ENCODE measurements at places on chromosomes 7 and 10.

GRCh38 chr10:84607523-84607922 lies 279.1 kb downstream of the CCSER2 start:
- DNase-seq = no peak

DNA sequence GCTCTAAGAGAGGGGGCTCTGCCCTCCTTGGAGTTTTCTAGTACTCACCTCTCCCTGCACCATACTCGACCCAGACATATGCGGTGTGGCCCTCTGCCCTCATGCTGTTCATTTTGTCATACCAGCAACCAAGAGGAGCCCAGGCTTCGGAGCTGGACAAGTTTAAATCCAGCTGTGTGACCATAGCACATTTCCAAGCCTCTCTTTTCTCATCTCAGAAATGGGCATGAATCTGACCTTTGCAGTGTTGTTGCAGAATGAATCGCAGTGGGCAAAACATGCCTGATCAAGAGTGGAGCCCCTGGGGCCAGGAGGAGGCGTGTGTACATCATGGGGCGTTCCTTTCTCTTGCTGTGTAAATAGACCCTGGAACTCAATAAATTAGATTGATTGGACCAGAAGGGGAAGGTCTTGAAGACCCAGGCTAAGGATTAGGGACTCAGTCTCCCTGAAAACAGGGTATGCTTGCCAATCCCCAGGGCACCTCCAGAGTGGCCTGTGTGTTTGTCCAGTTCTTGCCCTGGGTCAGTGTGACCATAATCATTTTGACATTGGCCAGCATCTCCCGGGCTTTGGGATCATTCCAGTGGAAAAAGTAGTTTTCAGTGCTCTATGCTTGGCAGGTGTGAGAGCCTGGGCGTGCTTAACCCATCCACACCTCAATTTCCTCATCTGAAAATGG lies 59.6 kb downstream of the ZMIZ1 start:
- DNase-seq = no peak

DNA sequence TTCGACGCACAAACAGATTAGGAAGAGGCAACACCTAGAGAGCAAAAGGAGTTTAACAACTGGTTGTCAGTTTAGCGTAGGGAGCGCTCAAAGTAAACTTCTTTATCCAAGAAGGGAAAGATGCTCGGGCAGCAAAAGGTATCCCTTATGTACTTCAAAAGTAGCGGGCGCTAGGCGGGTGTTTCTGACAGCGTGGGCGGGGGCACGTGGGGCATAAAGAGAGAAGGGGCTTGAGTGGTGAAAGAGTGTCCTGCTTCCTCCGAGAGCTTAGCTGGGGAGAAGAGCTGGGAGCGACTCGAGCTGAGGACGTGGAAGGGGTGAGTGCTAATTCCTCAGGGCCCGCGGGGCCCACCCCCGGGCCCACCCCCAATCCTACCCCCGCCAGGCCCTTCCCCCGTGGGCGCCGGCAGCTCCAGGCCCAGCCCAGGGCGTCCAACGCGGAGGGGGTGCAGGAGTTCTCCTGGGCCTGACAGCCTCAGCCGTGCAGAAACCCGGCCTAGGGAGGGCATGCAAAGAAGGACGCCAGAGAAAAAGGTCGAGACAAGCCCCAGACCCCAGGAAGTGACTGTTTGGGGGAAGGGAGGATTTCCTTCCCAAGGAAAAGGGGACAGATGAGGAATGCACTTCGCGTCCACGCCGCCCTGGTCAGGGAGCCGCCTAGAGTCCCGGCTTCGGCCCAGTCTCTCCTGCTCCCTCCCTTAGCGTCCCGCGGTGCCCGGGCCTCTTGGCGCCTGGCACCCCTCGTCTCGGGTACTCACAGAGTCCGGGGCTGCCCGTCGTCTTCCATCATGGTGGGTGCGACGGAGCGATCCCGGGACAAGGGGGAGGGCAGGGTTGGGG lies 868 bp downstream of the TIAL1 start:
- DNase-seq = peak; percentile 23

DNA sequence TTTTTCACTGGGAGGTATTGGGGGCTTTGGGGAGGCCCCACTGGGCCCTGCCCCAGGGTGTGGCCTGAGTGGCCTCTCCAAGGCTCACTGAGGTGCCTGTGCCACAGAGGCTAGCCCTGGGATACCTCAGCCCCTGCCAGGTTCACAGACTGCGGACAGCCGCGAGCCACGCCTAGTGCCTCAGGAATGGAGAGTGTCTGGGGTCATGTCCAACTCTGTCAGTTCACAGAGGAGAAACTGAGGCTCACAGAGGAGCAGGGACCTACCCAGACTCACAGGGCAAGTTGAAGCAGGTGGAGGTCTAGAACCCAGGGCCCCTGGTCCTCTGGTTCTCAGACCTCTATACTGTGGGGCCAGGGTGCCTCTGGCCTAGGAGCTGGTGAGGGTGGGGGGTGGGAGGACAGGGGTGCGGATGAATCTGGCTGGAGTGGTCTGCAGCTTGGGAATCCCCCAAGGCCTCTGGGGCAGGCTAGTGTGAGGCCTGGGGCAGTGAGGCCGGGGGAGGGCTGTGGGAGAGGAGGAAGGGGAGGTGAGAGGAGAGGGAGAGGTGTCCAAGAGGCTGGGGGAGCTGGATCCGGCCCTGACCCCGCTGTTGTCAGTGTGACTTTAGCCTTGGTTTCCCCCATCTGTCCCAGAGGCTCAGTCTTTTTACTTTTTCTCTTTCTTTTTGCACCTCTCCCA lies 20.0 kb downstream of the NEURL1 start:
- DNase-seq = no peak

- DNase-seq = no peak
Observed at GRCh38 chr10:18140957-18141845, 977 bp downstream of the CACNB2 start.

DNA sequence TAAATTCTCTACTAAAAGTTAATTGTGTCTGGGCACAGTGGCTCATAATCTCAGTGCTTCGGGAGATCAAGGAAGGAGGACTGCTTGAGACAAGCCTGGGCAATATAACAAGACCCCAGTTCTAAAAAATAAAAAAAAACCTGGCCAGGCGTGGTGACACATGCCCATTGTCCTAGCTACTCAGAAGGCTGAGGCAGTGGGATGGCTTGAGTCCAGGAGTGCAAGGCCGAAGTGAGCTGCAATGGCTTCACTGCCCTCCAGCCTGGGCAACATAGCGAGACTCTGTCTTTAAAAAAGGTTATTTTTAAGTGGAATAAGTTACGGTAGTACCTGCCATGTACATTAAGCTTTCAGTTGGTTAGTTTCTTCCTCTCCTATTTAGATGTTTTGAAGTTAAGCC lies 28.9 kb downstream of the CDK14 start:
- no peak for DNase-seq

- DNase-seq = no peak
Observed at GRCh38 chr10:24661376-24661775, 62.3 kb downstream of the ARHGAP21 start.

- no peak for DNase-seq
Observed at GRCh38 chr7:66847879-66848790, 72.9 kb upstream of the TMEM248 start.

DNA sequence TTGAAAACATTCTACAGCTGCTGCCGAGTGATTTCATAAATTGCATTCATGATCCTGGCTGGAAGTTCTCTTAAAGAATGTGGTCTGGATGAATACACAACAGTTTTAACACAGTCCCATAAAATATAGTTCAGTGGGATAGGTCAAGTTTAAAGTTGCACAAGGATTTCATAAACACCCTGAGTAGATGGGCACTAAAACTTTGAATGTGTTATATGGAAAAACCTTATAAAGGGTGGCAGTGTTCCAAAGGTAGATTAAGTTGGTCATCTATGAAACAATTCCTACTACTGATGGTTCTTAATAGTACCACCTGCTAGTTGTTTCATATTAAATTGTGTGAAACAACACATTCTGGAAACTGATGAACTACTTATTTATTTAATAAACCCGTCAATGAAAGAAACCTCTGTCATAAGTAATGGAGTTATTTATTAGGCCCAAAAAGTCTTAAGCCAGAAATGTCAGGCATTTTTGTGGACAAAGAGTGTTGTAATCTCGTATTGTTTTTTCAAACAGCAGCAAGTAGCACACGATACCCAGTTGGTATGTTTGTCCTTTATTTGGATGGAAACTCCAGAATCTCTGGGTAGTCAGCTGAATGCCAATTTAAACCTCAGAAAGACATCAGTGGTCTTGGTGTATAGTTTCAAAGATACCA lies 14.3 kb upstream of the RPA3 start:
- DNase-seq = no peak

DNA sequence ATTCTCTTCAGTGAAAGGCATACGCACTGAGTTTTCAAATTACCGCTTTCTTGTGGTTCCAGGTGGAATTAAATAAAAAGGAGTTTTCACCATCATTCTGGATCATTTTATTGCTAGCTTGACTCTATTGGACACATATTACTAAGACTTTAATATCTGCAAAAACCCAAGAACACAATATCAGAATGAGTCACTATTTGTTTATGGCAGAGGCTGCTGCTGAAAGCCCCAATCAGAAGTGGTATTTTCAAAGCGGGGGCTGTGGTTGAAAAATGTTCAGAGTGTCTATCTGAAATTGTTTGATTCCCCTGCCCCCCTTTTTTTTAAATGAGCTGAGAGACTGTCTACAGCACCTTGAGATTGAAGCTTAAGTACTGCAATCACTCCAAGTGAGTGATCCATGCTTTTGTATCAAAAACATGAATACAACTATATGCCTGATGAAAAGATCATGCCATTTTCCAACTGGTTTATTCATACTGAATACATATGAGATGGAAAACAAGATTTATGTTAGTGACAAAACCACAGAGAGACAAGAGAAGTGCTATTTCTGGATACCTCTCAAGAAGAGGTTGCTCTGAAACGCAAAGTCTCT lies 376.4 kb downstream of the HTR7 start:
- no peak for DNase-seq

GRCh38 chr10:37222046-37222445 lies 96.6 kb downstream of the ANKRD30A start:
- no peak for DNase-seq

- no peak for DNase-seq
Observed at GRCh38 chr10:31476088-31476487, 157.1 kb downstream of the ZEB1 start.

DNA sequence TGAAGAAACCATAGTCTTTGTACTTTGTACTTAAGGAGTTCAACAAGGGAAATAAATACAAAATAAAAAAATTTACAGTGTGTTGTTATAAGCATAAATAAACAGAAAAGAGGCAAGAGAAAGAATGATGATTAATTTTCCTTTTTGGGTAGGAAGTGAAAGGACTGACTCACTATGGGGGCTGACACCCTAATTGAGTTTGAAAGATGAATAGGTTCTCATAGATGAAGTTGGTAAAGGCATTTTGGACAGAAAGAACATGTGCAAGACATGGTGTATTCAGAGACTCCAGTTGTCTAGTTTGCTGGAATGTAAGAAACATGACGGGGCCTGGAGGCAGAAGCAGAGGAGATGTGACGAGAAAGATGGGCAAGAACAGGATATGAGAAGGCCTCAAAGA lies 83.7 kb downstream of the VPS50 start:
- DNase-seq = no peak

DNA sequence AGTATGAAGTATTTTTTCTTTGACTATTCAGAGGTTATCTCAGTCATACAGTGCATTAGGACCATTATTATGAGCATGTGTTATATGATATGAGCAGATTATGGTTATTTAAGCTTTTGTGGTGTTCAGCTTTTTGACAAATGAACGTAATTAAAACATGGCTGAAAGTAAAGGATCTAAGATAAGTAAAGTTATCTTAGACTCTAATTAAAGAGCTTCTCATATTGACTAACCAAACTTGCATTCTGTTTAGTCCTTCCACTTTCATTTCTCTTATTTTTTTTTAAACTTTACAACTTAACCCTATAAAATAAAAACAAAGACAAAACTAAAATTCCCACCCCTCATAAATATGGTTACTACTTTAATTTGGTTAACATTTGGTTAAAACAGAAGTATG lies 6.9 kb upstream of the GPR85 start:
- DNase-seq = no peak

DNA sequence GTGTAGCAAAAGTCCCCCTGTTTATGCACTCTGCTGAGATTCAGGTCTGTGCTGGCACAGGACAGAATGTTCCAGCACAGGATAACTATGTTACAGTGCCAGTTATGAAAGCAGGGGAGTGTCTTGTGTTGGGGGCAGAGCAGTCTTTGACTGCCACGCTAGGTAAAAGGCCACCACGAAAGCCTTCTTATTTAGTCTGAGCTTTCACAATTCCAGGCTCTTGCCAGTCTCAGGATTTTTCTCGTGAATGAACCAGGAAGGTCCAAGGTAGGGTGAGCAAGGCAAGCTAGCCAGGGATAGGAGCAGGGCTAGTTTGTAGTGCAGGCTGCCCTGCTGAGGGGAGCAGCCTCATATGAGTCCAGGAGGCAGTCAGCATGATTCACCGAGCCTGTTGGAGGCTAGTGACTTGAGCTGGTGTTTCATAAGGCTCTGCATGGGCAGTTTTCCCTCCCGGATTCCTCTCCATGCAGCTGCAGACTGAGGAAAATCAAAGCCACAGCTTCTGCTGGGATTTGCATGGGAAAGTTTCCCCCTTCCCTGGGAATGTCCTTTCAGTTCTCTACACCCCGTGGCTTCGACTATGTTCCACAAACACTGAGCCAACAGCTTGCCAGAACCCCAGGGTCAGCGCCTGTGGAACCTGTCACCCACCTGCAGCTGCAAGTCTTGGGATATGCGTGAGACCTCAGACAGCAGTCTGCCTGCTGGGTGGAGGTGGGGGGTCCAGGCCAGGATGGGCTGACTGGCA lies 112.3 kb downstream of the JCAD start:
- DNase-seq = no peak

DNA sequence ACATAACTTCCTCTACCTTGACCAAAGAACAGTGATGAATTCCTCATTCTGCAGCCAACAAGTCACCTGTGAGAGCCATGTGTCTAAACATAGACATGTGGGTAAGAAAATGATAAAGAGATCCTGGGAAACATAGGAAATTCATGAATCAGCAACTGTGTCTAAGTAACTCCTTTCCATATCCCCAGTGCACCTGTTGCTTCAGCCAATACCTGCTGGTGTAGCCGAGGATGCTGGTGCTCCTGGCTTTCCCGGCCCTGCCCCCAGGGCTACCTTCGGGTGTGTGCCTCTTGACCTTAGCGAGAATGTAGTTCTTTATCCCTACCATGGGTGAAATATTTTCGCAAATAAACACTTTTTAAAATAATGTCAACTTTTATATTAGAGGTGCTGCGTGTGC lies 114.1 kb downstream of the OR13A1 start:
- DNase-seq = no peak

DNA sequence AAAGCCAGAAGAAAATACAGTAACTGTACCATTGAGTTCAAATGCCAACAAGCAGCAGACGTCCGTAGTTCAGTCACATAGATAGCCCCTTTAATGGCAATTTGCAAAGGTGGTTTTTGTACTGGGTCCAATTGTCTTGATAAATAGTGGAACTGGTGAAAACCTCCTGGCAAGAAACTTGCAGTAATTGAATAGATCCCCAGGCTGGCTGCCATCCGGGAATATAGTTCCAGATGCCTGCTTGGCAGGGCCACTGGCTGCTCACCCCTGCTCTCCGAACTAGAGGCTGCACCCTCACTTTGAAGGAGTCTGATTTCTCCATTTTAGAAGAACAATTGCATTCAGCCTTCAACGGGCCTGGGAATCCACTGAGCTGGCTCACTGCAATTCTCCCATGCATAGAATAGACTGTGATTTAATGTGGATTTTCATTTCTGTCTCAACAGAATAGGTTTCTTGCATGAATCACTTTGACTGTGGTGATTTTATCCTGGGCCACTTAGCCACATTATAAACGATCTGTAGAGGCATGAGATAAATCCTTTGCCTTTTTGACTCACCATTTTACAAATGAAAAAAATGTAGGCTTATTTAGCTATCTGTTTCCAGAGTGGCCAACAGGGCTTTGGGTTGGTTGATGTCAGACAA lies 35.9 kb upstream of the ELMO1 start:
- DNase-seq = no peak

GRCh38 chr7:70303780-70304179 lies 705.5 kb downstream of the AUTS2 start:
- no peak for DNase-seq

- no peak for DNase-seq
Observed at GRCh38 chr7:24158975-24159374, 125.0 kb upstream of the NPY start.

Data from GM18507 (cell line).